ENCODE measurements at places on chromosomes 1 and 21.

DNA sequence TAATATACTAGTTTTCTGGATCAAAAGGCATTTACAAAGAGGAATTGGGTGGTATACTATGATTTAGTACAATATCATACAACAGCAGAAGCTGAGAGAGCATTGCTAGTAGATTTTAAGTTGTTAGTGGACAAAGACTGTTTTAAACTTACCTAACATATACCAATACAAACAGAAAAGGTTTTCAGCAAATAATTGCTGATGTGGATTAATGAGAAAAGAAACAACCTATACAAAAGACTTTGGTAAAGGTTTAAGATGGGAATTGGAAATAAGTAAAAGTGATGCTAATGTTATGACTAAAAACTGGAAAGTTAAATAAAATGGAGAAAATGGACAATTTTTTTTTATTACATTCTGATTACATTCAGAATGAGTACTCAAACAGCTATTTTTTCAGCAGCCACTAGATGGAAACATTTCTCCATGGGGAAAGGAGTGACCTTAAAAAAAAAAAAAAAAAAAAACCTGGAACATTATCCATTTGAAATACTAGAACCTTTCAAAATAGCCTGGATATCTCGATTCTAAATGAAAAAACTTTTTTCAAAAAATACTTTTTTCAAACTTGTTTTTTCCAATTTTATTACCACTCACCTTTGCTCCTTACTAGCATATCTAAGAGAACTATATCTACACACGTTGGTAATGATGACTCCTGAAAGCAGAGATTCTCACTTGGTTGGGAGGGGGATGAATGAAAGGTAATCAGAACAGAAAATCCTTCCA is 55.4 kb downstream of the EPRS1 start:
- DNase-seq: no peak

GRCh38 chr1:109623601-109624161 is 4.0 kb downstream of the AMPD2 start:
- no peak for DNase-seq

DNA sequence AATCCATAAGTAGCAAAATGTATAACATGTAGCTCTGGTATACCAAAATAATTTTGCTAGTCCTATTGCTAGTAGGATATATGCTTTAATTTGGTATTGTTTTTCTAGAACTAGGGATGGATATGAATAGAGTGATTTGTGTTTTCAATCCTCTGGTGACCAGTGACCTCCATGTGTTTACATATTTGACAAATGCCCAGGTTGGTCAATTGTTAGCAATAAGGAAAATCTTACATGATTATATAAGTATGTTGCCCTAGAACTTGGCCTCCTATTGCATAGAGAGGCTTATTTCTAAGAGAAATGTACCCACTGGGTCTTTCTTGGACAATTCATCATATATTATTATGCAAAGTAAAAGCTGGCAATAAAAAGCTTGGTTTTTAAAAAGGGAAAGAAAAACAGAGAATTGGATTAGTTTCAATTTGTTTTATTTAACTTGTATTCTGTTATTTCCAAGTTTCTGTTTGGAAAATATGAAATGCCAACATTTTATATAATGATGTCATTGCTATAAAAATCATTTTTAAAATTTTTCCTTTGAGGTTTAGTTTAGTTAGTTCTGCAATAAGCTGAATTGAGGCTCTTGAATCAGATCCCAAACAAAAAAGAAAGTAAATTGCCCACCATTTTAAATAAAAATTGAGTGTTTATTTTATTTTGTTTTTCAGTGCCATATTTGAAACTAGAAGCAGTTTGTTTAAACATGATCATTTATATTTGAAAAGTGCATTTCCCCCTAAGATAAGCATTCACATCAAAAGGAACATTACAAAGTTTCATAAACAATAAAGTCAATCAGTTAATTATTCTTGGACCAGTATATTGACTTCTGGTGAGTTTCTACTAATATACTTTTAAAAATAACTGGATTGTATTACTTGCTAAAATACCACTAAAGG is 210.9 kb downstream of the ZC3H11B start:
- no peak for DNase-seq

DNA sequence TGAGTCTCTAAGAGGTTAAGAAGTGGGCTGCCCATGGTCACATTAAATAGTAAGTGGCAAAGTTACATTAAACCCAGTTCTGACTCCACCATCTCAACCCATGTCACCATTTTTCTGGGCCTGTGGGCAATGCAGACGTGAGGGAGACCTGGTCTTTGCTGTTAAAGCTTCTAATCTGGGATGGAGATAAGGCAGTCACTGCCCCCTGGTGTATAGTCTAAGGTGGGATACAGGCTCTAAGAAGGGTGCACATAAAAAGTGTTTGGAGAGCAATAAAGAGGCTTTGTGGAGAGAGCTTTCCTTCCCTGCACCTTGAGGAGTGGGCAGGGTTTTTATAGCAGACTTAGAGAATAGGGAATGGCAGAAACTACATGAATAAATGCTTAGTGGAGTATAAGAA is 141.3 kb downstream of the ROR1 start:
- DNase-seq: no peak

DNA sequence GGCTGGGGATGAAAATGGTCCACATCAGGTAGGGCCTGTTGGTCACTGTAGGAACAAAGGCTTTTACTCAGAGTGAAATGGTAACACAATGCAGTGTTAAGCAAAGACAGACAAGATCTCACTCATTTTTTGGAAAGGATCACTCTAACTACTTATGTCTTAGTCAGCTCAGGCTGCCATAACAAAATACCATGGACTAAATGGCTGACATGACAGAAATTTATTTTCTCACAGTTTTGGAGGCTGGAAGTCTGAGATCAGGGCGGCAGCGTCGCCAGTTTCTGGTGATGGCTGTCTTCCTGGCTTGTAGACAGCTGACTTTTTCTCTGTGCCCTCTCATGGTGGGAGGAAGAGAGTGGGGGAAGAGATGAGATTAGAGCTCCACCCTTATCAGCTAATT is 10.2 kb upstream of the MAGI3 start:
- no peak for DNase-seq

DNA sequence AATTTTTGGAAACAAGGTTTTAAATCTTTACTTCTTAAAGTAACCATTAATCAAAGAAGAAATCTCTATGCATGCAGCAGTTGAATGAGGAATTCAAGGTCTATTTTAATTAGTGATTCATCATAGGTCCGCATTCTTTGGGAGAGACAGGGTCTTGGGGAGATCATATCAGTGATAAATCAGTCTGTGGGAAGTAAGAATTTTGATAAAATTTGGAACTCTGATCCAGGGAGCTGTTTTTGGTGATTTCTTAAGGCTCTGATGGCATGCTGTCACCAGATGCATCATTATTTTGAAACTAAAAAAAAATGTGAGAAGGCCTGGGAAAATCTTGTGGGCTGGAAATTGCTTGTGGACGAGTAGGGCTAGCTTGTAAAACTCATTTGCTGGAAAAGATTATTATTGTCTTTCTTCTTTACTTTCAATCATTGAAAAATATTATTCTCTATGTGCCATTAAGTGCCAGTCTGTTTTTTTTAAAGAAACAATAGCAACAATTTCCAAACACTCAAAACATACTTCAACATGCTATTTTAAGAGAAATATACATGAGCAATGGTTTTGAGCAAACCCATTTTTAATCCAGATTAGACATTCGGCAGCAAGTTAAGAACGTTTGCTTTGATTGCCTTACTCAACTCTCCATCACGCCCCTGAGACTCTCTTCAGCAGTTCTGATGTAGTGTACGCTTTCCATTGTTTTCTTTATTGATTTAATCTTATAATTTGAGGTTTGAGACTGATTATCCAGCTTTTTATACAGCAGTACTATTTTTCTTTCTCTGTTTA is 62.6 kb downstream of the ZBTB18 start:
- DNase-seq: peak; percentile 61

DNA sequence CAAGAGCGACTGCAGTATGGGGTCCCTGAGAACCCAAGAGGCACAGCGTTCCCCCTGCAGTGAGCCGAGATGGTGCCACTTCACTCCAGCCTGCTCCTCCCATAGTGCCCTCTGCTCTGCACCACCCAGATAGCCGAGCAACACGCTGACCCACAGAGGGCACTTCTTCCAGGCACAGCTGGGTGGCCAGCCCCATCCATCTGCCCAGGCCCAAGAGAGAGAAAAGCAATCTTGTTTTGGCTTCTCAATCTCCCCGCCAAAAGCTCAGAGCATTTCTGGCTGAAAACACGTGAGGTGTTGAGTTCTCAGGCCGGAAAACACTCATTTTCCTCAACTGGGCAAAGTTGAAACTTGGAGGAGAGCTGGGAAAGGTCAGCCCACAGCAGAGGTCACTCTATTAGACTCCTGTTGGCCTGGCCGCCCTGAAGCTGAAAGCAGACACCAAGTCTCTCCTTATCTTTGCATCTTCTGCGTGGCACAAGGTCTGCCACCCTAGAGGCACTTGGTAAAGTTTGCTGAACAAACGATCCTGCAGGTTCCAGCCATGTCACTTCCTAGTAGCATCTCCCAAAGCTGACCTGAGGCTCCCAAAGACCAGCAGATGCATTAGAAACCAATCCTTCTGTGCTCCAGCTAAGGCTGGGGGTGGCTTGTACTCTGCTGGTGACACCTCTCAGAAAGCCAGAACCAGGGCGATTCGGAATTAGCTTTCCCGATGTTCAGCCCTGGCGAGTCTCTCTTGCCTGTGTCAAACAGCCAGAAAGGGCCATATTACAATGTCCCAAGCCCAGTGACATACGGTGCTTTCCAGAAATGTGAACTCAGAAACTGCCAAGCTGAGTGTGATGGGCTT is 10.9 kb downstream of the CAPN9 start:
- no peak for DNase-seq

GRCh38 chr1:218529646-218530300 is 184.6 kb downstream of the TGFB2 start:
- peak; percentile 60 for DNase-seq

DNA sequence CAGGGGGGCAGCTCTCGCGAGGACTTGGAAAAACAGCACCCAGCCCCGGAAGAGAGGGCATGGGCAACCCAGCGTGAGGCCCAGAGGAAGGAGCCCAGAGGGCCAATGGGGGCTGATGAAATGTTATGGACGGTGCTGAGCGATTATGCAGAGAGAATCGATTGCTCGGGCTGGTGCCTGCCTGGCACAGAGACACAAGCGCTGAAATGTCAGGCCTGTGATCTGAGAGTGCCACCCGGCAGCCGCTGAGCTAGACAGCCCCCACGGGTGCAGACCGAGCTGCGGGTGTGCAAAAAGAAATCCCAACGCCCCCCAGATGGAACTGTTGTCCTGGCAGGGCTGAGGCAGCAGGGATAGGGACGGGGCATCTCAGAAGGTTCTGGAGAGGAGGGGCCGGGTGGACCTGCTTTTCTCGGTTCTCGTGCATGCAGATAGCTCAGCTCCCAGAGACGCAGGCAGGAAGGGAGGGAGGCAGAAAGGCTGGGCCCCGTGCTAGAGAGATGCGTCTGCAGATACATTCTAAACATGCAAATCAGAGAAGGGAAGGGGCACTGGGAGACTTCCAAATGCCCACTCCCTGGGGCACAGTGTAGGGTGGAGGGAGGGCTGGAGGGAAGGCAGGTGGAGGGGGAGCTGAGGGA is 41.5 kb downstream of the TAS1R2 start:
- no peak for DNase-seq

DNA sequence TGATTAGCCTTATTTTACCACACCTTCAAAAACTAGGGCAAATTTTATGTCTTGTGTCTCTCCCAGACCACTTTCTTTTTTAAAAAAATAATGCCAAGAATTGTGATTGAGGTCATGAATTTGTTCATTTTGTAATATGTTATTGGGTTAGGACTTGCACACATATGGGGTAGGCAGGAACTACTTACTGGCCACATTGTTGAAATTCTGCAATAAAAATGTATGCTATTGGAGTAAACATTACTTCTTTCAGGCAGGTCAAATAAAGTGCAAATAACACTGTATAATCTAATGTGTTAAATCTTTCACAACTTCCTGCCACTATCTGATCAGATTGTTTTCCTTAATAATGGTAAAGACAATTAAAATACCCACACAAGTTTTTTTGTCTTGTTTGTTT is 166.6 kb upstream of the COL11A1 start:
- DNase-seq: no peak

GRCh38 chr21:26072666-26073615 is 97.6 kb downstream of the APP start:
- peak; percentile 42 for DNase-seq

DNA sequence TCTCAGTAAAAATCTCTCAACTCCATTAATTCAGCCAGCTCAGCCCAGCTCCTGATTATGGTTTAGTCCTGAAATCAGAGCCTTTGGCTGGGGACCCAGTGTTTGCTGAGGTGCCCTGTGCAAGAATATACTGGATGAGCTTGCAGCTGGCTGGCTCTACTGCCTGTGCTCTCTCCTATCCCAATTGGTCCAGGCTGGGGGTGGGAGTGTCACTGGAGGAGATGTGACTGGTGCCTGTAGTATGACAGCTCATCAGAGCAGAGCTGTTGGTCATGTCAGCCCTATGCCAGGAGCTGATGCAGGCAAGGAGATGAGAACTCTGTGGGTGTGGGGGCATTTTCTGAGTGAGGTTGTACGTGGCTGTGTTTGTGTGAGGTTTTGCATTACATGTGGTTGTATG is 87.0 kb downstream of the TNR start:
- no peak for DNase-seq

DNA sequence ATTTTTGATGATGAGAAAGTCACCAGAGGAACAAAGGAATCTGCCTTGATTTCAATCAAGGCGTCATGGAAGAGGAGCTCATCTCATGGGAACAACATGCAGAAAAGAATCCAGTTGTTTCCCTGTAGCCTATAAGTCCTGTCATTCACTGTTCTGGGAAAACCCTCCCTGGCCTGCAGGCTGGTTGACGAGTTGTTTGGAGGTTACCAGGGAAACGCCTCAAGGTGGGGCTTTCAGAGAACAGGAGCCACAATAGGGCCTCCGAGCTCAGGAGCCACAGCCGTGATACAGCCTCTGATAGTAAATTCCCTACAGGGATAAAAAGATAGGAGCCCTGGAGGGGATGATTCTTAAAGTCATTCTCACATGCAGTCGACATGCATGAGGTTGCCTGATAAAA is 135.2 kb downstream of the PSMG1 start:
- DNase-seq: no peak

GRCh38 chr1:41868241-41868998 is 50.3 kb downstream of the HIVEP3 start:
- DNase-seq: no peak

DNA sequence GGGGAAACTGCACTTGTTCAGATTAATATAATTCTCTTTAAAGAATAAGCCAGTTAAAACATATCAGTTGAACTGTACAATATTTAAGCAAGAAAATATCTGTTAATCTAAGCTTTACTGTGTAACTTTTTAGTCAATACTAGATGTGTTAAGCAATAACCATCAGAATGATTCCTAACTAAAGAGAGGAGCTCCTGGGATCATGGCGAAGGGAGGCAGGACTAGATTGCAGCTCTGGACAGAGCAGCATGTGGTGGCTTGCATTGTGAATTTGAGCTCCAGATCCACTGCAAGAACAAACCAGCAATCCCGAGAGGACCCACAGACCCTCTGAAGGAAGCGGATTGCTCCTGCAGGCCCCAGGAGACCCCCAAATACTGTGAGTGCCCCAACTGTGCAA is 21.9 kb downstream of the LYST start:
- DNase-seq: no peak
